Naive thymus-derived CD8-positive, alpha-beta T cell (primary cell): ENCODE measurements at places on chromosomes 11 and 22. TPM values are rescaled to one million over a fixed set of nuclear protein-coding genes. Genes with fewer than 3 reads are reported as not detected.

DNA sequence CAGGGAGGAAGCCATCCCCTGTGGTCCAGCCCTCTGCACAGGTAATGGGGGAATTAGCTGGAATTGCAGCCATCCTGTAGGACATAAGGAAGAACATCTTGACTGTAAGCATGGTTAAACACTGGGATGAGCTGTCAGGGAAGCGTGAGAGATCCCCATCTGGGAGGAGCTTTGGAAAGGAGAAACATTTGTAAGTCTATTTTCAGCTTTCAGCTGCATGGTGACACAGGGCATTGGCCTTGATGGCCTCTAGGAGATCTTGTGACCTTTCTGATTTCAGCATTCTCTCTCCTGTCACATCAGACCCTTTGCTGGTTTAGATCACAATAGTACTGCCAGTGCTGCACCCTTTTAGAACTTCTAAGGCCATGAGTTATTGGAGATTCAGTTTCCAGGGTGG lies 47.1 kb downstream of the BCR start:
- H3K4me1 ChIP-seq, result peaks cover 54% of the 10 kb centered on the region
- DNase-seq, result no peak
- H3K27me3 ChIP-seq, result no peaks in the 10 kb centered on the region
- H3K36me3 ChIP-seq, result peaks cover 24% of the 10 kb centered on the region

- H3K4me1 ChIP-seq, result no peaks in the 10 kb centered on the region
- H3K4me3 ChIP-seq, result no peak overlapping the region
- no peaks in the 10 kb centered on the region for H3K27me3 ChIP-seq
- no peaks in the 10 kb centered on the region for H3K36me3 ChIP-seq
- H3K27ac ChIP-seq, result no peak overlapping the region
Observed at GRCh38 chr22:17397756-17398547, 28.7 kb downstream of the CECR2 start.

The LRRC75B gene
- not detected for total RNA-seq

DNA sequence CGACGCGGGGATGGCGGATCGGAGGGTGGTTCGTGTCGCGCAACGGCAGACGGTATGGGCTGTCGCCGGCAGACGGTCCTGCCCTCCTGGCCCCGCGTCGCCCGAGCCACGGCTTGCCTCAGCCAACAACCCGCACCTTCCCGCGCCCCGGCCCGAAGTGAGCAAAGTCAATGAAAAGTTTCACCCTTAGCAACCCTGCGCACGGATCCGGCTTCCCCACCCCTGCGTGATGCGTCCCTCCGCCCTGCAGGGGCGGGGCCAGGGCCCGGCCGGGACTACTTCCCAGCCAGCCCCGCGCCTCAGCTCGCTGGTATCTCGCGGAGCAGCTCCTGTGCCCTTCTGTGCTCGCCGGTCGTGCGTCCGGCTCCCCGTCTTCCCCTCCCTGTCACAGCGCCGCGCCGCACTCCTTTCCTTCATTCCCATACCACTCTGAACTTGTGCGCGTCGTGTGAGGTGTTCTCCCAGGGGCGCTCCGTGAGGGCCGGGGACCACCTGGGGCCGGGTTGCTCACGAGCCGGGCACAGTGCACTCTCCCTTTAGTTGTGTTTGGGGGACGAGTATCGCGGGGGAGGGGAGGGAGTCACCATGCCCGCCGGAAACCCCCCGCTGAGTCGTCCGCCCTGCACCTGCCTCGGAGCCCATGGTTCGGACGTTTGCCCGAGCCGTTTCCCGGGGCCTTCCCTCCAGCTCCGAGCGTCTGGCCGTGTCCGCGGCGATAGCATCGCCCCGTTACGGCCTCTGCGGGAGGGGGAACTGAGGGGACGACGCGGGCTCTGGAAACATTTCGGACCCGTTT lies at the start of gene TOB2:
TOB2 (minus strand) TSS at position 163 of the 796 bp plus-strand sequence. CDS start 9,456 bp downstream, outside the sequence.
- DNase-seq, result peak; percentile 90
- peak within 1 kb of the TSS; percentile 93 for H3K4me3 ChIP-seq
- peaks cover 30% of the 10 kb centered on the region for H3K4me1 ChIP-seq

The NCF4 gene
- total RNA-seq, result 3.1 TPM

The GPR83 gene
- total RNA-seq, result 0.29 TPM

DNA sequence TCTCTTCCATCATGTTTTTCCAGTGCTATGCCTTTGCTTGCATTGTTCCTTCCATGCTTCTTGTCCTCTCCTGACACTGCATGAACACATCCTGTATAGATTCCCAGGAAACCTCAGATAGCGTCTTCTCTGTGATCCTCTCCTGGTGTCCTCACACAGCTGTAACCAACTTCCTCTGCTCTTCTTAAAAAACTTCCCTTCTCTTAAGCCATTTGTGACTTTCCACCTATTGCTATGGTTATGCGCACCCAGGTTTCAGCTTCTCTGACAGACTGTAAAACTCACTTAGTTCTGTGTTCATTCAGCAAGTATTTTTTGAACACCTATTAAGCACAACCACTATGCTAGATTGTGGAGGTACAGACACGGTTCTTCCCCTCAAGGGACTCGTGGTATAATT lies 5.1 kb upstream of the APLP2 start:
- no peak overlapping the region for H3K27ac ChIP-seq
- H3K27me3 ChIP-seq, result peaks cover 20% of the 10 kb centered on the region
- no peak overlapping the region for H3K4me3 ChIP-seq
- H3K4me1 ChIP-seq, result peaks cover 7% of the 10 kb centered on the region

- no peak overlapping the region for H3K27ac ChIP-seq
- H3K4me1 ChIP-seq, result peaks cover 4% of the 10 kb centered on the region
Observed at GRCh38 chr11:83140691-83141455, 16.1 kb upstream of the PCF11 start.

DNA sequence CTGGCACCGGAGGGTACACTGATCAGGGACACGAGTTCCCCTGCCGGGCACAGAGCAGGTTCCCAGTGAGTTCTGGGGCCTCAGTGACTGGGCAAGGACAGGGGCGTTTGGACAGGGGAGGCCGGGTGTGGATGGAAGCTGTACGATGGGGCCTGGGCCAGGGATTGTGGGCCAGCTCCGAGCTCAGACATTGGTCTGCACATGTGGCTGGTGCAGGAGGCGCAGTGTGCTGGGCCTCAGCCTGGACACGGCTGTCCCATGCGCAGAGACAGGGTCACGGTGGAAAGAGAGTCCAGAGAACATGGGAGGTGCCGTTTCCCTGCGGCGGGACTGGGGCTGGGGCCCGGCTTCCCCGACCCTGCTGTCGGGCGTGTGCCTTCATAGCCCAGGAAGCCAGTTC lies 60.7 kb downstream of the CDKN1C start:
- DNase-seq, result no peak
- no peak overlapping the region for H3K4me3 ChIP-seq
- H3K36me3 ChIP-seq, result peaks cover 33% of the 10 kb centered on the region
- H3K27ac ChIP-seq, result no peak overlapping the region
